ENCODE measurements at places on chromosomes 1 and 21.

DNA sequence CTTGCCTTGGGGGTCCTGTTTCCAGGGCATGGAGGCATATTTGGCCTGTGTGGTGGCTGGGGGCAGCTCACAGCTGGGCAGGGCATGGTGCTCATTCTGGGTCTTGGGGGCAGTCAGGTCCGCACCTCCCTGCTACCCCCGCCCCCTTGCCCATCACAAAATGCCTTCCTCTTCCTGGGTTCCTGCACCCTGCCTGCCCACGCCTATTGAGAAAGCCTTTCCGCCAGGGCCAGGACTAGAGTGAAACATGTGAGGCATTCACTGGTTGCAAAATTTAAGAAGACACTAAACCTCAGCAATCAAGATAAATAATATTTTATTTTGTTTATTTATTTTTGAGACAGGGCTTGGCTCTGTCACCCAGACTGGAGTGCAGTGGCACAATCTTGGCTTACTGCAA, 19.7 kb downstream of the PTAFR start:
- DNase-seq = peak; percentile 89

DNA sequence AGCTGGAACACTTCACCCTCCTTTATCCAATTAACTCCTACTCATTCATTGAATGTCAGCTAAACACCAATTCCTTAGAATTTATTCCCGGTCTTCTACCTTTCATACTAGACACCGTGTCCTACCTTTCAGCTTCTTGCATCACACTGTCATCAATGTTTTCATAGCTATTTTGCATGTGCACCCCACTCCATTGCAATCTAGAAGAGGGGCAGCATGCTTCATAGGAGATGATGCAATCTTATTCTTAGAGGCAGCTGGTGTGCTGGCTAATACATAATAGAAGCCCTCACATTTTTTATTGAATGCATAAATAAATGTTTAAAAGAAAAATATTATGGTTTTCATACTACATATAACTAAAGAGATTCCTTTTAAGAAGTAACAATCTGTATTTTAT, 123.6 kb downstream of the DSCAM start:
- no peak for DNase-seq

DNA sequence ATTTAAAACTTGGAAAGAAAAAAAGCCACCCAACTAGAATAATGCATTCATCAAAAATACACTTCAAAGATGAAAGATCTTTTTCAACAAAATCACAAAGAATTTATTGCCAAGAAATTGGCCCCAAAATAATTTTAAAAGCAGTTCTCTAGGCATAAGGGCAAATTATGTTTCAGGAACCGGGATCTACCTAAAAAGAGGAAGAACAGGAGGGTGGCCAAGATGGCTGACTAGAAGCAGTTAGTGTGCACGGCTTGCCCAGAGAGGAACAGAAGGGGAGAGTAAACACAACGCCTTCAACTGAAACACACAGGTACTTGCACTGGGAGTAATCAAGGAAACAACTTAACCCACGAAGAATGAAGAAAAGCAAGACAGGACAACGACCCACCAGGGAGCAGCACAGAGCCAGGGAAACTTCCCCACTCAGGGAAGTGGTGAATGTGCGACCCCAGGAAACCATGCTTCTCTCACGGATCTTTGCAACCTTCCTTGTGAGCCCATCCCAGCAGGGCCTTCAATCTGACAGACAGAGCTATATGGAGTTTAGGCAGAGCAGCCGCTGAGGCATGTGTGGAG, 46.1 kb downstream of the ACKR1 start:
- DNase-seq = peak; percentile 3

DNA sequence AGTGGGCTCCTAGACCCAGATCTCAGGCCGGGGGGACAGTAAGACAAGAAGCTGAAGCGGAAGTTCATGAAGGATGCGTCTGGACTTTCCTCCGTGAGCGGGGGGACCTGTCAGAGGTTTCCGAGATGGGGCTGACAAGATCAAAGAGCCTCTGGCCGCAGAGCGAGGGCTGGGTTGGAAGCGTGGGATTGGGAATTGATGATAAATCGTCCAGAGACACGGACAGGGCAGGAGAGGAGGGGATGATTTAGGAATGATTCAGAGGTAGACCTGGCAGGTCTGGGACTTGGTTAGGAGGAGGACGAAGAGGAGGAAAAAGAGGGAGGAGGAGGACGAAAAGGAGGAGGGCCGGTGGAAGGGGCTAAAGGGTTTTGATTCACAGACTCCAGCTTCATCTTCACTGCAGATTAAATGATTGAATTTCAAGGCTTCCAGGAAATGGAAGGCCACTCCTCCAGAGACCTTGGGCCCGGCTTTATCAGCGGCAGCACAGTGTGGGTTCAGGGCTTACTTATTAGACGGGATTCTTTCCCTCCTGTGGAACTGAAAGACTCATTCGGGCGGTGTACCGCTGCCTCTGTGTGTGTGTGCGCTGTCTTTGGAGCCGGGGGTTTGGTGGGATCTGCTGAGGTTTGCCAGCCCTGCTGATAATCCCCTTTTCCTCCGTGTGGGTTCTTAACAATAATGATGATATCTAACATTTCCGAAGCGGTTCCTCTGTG, 85.7 kb upstream of the SLC45A1 start:
- no peak for DNase-seq

GRCh38 chr1:58899587-58900271, 115.9 kb upstream of the JUN start:
- no peak for DNase-seq

DNA sequence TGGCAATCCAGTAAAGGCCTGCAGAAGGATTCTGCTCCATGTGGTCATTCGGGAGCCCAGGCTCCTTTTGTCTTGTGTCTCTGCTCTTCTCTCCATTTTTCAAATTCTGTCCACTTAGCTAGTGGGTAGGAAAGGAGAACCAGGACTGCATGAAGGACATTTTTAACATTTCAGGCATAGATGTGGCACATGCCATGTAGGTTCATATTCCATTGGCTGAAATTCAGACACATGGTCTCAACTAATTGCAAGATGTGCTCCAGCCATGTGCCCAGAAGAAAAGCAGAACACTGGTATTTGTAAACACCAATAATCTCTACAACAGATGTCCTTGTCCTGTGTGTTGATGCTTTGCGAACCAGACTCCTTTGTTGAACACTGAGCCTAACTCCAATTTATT, 85.2 kb upstream of the WLS start:
- no peak for DNase-seq

DNA sequence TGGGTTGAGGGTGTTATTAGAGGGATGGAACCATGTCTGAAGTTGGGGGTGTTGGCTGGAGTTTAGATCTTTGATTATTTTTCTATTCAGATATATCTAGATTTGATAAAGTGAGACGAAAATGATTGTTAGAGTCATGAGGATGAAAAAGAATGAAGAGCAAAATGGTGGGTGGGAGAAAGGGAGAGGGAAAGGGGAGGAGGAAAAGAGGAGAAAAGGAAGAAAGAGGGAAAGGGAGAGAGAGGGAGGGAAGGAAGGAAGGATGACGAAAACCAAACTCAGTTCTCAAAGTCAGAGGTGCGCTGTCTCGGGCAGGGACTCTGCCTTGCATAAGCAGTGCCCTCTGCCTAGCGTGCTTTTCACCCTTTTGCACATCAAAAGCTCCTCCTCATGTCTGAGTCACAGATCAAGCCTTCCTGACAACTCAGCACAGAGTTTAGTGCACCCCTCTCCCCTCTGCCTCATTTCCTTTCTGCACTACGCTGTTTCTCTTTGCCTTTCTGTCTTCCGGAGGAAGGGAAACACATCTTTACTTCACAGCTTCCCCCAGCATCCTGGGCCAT, 225.8 kb upstream of the PROX1 start:
- no peak for DNase-seq

- no peak for DNase-seq
These were observed 65.1 kb upstream of the RAB4A start for GRCh38 chr1:229205854-229206253.

GRCh38 chr1:167367705-167368104, 147.0 kb downstream of the POU2F1 start:
- DNase-seq = no peak

DNA sequence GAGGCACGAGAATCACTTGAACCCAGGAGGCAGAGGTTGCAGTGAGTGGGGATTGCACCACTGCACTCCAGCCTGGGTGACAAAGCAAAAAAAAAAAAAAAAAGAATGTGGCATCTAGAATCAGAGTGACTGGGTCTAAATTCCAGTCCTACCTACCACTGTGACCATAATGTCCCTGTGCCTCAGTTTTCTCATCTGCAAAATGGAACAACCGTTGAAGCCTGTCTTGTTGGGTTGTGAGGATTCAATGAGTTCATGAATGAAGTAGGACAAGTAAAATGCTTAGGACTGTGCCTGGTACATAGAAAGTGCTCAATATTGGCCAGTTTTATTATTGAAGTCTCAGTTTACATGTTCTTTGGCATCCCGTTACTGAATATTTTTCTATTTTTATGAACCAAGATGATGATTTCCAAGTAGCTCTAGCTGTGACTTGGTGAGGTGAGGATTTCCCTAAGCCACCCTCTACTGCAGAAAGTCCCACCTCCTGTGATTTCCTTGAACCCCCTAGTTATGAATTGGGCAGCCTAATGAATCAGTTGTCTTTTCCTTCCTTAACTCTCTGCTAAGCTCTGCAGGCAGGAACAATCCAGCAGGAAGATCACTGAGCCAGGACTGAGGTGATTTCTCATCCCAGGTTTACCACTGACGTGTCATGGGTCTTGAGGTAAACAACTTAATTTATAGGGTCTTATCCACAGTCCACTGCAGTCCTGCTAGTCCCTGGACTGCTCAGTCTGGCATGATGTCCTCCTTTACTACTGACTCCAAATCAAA, 18.9 kb upstream of the MEAF6 start:
- no peak for DNase-seq

GRCh38 chr1:170168265-170168664, 22.5 kb downstream of the NTMT2 start:
- DNase-seq = no peak

- no peak for DNase-seq
These were observed 12.6 kb downstream of the TMEM269 start for GRCh38 chr1:42797414-42797813.

DNA sequence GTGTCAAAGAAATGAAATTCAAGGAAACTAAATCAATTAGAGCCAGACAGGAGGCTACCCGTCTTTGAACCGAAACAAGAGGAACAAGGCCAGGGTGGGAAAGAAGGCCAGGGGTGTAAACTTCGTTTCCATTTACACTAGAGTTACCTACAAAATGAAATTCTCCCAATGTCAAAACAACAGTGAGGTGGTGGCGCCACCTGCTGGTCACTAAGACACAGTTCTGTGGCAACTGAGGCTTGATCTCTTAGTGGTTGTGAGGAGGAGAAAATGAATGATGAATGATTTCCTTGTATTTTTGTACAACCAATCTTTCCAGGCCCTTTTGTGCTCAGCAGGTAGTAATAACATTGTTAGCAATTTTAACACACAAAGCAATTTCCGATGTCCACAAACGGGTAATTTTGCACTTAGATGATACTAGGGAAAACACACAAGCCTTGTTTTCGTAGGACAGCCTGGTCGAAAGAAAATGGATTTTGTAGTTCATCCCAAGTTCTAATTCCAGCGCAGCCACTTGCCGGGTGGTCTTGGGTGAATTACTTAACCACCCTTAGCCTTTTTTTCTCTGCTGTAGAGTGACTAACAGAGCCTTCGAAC, 54.8 kb upstream of the SOD1 start:
- peak; percentile 83 for DNase-seq

- no peak for DNase-seq
These were observed 67.3 kb upstream of the MAP10 start for GRCh38 chr1:232737917-232738316.

- DNase-seq = no peak
These were observed 22.7 kb downstream of the KCNA2 start for GRCh38 chr1:110583505-110583904.

- DNase-seq = no peak
These were observed 27.8 kb downstream of the RALGPS2 start for GRCh38 chr1:178752891-178753290.

GRCh38 chr1:25958465-25958864, 39.4 kb downstream of the PAFAH2 start:
- no peak for DNase-seq

DNA sequence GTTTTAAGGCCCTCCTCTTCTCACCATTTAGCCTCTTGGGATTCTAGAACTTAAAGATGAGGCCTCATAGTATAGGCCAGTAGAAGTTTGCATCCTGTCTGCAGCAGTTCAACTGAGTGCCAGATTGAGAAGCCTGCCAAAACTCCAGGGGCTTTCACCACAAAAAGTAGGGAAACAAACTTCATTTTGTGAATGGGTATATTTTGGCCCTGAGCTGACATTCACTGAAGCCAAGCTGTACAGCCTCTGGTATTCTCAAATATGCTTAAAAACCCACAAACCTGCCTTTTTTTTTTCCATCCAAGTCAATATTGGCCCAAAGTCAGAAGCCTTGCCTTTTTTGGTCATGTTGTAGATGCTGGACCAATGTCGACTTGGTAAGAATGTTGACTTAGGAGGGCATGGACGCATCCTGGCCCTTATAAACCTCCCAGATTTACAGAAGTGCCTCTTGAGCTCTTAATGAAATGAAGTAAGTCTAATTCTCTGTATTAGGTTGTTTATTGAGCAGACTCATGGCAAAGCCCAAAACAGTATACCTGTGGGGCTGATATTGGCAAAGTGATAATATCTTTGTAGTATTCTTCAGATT, 337.5 kb downstream of the CHRM3 start:
- no peak for DNase-seq

DNA sequence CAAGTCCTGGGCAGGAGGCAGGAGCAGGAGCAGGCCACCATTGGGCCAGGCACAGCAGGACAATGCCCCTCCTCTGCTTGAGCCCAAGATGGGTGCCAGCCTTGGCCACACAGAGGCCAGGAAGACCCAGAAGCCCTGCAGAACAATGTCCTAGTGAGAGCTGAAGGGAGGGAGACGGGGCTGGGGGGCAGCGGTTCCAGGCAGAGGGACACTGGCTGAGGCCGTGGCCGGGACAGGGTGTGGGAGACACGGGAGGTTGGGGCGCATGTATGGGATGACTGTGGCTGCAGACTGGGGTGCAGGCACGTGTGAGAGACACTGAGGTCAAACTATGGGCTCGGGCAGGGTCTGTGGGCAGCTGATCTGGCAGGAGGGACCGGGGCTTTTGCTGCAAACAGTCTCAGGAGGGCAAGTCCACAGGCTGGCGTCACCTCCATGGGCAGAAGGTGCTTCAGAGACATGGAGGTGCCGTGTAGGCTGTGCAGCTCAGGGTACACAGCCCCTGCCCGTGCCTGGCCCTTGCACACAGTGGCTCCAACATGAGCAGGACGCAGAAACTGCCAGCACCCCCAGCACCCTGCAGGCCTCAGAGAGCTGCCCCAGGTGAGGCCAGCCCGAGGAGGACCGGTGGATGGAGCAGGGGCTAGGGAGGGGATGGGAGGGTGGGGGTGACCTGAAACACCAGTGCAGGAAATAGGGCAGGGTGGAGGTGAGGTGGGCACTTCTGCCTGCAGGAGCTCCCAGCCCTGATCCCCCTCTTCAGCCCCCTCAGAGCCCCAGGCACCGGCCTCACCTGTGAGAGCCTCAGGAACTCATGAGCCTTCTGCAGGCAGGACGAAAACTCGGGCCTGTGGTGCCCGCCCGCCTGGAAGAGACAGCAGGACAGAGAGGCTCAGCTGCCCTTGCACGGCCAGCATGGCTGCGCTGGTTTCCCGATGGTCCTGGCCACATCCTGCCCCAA, 19.5 kb downstream of the LSS start:
- no peak for DNase-seq

- no peak for DNase-seq
These were observed 647.5 kb upstream of the CHRM3 start for GRCh38 chr1:238738892-238739291.

- DNase-seq = no peak
These were observed 206.0 kb downstream of the CENPF start for GRCh38 chr1:214808845-214809460.
